Stimulated activated CD8-positive, alpha-beta memory T cell treated with anti-CD3 and anti-CD28 coated beads, Interleukin-7, amount 100 ng/mL, for 1 hour (primary cell): ENCODE measurements at places on chromosomes 2 and 18.

DNA sequence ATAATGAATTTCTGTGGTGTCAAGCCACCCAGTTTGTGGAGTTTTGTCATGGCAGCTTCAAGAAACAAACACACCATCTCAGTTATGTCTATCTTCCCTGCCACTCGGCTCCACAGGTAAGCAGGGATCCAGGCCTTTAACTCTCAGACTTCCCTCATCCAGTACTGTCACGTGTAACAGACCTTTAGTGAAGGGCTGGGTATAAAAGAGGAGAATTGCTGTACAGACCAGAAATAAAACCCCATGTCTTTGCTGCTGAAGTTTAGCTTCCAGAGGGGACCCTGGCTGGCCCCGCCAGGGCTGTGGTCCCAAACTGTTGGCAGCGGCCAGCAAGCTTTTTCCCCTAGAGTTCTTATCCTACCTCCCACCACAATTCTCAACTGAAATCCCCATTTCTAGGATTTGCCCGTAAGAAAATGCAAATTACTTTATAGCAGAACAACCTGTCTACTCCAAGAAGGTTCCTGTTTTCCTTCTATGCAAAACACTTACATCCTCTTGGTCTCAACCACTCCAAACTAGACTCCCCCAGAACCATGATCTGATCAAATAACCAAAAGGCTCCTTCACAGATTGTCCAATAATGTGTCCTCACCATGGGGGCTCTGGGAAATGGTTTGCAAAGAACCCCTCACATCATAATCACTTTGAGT lies 438.0 kb upstream of the ID2 start:
- DNase-seq: no peak

- no peak for DNase-seq
Measured at GRCh38 chr2:219908538-219908937, 281.1 kb downstream of the SLC4A3 start.

- no peak for DNase-seq
Measured at GRCh38 chr18:28114472-28114871, 62.5 kb downstream of the CDH2 start.

- DNase-seq: peak; percentile 15
Measured at GRCh38 chr2:233857511-233858141, 3.3 kb upstream of the HJURP start.

DNA sequence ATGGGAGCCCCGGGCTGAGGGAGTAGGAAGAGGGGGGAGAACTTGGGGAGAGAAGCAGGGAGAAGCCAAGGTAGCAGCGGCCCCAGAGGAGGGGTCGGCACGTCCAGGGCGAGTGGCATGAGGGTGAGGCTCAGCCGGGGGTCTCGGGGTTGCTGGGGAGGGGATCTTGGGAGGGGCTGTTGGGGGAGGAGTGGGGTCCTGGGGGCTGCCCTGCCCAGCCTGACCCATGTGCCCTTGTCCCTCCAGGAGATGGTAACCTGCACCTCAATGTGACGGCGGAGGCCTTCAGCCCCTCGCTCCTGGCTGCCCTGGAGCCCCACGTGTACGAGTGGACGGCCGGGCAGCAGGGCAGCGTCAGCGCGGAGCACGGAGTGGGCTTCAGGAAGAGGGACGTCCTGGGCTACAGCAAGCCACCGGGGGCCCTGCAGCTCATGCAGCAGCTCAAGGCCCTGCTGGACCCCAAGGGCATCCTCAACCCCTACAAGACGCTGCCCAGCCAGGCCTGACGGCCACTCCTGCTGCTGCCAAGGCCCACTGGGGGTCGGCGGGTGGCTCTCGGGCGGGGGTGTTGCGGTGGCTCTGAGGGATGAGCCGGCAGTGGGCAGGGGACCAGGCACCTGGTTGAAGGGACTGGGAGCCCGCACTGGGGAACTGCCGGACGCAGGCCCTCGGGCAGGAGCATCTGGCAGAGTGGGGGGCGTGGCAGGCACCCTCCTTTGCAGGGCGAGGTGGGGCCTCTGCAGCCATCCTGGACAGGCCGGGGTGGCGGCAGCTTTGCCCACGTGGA lies 9.0 kb upstream of the GAL3ST2 start:
- no peak for DNase-seq

- DNase-seq: no peak
Measured at GRCh38 chr2:1709946-1710560, 34.3 kb downstream of the PXDN start.

- DNase-seq: no peak
Measured at GRCh38 chr2:10362898-10363454, 60.3 kb downstream of the HPCAL1 start.

DNA sequence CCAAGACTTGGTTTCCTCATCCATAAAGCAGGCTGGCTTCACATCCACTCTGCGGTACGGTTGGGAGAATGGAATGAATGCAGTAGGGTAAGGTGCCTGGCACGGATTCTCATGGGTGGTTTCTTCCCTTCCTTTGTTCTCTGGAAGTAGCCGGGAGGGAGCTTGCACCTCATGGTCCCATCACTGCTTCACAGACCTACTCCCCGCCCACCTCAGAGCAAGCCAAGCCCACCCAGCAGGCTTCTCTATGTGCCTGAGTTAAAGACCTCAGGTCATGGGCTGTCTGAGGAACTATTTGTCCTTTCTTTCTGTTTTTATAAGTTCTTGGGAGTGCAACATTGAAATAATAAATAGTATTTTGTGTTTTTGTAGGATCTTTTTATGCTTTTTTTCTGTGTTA lies 3.5 kb downstream of the DCDC2C start:
- DNase-seq: no peak

DNA sequence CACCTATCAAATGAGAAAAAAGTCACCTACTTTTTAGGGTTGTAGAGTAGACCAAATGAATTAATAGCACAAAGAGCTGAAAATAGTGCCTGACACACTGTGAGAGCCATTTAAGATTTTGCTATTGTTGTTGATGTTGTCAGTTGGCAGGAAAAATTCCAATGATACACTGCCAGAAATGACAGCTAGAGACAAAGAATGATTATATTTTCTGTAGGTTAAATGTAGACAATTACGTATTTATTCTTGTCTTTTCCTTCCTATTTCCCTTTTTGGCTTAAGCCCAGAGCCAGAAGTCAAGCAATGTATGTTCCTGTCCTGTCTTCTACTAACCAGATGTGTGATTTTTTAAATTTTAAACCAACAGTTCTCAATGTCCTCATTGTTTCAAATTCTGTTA lies 17.2 kb downstream of the NRXN1 start:
- DNase-seq: no peak

GRCh38 chr2:232779465-232779864 lies 3.1 kb upstream of the KCNJ13 start:
- no peak for DNase-seq

GRCh38 chr2:117774716-117775115 lies 39.8 kb upstream of the DDX18 start:
- no peak for DNase-seq

DNA sequence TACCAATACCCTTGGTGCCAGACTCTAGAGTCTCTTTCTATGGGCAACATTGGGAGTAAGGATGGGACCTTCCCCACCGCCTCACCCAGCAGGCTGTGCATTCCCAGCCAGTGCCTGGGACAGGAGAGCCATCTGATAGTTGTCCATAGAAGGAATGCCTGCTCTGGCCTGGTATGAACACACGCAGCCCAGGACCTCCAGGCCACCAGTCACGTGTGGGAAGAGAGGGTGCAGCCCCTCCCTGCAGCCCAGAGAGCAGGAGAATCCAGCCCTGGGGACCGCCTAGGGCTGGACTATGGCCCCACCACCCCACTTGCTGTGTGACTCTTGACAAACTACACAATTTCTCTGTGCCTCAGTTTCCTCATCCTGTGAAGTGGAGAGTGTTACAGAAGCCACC lies 52.5 kb upstream of the ID2 start:
- no peak for DNase-seq

DNA sequence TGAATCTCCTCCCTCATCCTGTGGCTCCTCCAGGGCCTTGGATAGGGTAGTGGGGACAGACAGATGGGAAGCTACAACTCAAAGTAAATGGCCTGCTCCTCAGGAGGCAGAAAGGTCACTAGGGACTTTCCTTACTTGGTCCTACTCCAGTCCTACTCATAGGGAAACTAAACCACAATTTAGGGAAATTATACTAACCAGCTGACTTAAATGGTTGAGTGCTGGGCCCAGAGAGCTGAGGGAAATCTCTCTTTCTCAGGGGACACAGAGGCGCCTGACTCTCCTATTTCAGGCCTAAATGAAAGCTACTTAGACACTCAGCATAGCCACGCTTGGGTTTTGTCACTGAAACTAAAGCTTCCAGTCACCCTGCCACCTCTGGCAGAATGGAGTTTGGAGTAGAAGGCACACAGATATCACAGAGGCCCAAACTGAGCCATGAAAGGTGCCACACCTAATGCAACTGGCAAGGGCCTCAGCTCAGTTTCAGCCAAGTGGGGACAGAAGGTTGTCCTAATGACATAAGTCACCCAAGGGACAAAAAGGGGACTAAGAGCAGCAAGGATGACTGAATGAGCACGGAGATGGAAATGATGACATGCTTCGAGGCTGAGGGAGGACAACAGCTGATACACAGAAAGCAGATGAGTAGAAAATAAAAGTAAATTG lies 24.0 kb downstream of the CERKL start:
- no peak for DNase-seq

GRCh38 chr18:58565021-58565420 lies 63.9 kb downstream of the ALPK2 start:
- no peak for DNase-seq

DNA sequence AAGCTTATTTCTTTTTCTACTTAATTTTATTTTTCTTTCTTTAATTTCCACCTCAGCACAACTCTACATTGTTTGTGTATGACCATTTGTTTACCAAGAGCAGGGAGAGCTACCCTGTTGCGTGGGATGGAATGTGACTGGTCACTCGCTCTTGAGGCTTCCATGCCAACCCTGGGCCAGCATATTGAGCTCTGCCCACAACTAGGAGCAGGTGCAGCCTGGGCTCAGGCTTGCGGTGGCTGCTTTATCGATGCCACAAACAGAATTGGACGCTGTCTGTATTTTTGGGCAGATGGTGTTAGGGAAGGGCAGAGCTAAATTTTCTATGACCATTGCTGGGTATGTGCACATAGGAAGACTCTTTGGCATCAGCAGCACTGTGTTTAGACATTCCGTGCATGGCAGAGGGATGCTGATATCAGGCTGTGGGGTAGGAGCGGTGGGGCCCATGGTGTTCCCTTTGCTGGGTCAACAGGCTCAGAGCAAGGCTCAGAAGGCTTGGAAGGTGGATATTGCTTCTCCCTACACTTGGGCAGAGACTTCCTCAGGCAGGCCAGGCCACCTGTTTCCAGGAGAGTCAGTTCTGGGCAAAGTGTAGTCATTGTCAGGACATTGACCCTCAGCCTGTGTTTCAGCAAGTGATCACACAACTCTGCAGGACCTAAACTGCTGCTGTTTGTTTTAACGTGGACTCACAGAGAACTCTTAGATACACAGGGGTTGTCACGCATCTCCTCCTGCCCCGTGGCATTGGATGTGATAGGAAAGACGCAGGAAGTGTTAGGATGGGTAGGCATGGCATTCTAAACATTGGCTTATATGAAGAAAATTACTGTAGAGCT lies 40.2 kb downstream of the TMEM182 start:
- DNase-seq: no peak

DNA sequence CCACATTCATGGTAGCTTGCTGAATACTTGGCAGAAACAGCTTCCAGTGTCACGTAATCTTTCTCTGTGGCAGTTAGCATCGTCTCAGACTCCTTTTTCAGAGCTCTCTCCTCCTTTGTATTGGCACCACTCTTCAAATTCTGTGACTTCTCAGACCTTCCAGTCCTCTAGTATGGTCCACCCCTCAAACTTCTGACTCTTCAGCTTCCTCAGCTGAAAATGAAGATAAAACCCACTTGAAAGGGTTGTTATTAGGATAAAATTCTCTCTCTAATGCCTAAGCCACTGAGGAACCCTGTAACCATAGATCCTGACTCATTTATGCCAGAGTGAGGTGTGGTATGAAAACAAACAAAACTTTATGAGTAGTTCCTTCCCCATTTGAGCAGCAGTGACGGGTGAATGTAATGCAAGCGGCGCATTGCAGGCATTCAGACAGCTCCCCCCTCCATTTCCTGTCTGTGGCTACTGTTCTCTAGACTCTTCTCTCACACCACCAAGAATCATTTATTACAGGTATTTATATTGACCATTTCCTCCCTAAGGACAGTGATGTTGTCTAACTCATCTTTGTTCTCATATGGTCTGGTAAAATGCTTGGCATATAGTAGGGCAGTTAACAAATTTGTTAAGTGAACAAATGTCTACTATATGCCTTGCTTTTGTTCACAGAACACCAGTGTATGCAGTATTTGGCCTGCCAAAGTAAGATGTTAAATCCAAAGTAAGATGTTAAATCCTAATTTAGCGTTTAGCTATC lies 35.3 kb downstream of the GALNT1 start:
- peak; percentile 25 for DNase-seq

DNA sequence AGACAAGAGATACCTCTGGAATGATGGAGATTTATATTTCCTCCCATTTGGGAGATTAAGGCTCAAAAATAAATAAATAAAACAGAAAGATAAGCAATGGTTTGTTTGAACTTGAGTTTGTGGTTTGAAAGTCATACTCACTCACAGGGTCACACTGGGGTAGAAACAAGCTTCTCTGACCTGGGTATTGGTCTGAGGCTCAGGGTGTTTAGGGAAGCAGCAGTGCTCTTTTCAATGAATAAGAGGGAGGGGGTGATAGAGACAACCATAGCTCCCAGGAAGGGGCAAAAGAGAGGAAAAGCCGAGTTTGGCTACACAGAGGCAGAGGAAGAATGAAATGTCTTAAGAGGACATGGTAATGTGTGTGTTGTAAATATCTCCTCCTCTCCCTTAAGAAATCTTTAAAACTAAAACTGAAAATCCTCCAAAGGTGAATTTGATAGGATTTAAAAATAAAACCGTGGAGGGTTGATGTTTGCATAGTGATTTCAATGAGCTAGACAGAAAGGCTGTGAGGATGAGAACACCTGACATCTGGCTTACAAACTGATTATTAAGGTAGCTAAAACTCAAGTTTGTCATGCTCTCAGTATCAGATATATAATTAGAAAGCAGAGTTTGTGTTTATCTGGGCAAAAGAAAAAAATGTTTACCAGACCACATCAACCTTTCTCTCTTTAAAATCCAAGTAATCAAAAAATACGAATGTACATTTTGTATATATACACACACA lies 159.9 kb upstream of the TMEFF2 start:
- no peak for DNase-seq

DNA sequence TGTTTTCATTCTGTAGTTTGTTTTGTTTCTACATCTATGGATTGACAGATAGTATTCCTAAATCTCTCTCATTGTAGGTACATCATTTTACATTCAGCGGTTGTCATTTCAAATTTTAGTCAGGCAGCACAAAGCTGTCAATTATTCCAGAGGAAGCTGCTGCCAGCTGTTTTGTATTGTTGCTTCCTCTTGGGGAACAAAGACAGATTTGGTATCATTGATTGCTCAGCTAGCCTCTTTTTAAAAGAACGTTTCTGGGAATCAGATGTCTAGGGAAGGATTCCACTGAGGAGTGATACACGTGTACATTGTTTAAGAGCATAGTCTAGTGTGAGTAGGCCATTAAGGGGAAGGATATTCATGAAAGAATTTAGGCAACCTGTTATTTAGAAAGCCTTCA lies 145.8 kb downstream of the AGPS start:
- no peak for DNase-seq

DNA sequence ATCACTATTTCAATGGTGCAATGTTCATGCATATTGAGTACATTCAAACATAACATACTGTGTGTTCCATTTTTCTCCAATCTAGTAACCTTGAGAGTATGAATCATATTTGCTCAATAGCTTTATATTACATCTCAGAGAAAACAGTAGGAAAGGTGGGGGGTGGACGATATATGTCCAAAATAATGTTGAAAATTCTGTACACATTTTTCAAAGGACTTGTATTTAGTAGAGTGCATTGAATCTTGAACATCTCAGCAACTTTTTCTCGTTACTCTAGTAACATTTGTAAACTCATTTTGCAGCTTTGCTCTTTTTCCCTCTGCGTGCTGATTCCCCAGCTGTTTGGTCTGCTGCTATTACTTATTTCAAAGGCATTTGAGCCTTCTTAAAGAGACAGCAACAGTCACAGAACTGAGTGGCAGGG lies 1487.0 kb downstream of the LRP1B start:
- no peak for DNase-seq
